Suppressor macrophage treated with lipopolysaccharide for 1 hour (primary cell): ENCODE measurements at places on chromosomes 13 and 19.

- no peak for DNase-seq
Measured at GRCh38 chr13:66634384-66634783, 595.8 kb downstream of the PCDH9 start.

DNA sequence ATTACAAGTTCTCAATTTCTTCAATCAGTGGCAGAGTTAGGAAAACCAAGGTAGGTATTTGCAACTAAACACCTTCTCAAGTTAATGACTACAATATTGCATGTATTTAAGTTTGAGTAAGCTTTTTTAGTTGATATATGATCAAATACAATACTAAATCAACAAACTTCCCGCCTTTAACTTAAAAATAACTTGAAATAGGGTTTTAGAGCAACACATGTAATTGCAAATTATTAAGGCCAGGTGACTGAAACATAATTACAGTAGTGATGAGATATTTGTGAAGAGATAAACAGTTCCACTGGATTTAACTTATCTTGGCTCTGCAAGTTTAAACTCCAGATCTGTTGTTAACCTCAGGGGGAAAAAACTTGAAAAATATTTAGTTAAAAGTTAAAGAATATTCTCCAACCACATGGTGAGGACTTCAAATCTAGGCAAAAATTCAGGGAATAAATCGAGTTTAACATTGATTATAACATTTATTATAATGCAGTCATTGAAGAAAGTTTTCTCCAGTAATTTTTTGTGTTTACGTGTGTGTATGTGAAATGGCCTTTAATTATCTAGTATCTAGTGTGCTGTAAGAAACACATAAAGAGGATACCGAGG is 3.6 kb downstream of the DACH1 start:
- DNase-seq: no peak

DNA sequence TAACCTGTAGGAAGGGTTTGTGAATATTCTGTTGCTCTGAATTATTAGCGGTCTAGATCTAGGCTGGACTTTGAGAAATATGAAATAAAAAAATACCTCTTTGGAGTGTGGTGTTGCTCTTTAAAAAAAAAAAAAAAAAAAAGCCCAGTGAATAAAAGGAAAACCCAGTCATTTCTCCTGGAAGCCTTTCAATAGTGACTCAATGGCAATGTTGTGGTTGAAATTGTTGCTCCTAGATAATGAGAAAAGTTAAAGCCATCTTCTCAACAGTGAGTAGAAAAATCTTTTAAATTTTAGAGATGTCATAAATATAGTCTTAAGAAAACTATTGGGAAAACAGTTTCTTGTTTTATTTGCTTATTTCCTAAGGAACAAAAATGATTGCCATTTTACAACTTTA is 135.3 kb downstream of the RFC3 start:
- DNase-seq: no peak

DNA sequence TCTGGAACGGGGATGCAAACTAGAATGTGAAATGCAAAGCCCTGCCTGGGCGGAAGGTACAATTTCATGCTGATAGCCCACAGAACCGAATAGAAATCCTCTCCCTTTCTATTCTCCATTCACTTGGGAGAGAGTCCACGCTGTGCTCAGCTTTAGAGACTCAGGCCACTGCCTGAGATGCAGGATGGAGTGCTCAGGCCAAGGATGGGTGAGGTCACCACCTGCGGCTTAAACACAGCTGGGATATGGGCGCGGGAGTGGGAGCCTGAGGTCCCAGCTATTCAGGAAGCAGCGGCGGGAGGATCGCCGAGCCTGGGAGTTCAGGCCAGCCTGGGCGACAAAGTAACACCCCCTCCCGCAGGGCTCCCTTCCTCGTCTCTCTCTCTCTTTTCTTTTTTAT is 446 bp upstream of the ZNF83 start:
- DNase-seq: peak; percentile 27

GRCh38 chr19:28868836-28869235 is 344.1 kb downstream of the UQCRFS1 start:
- no peak for DNase-seq
